ENCODE measurements at places on chromosomes 11 and 22.

GRCh38 chr11:46315783-46316563 lies 31.3 kb upstream of the DGKZ start:
- no peak for DNase-seq

DNA sequence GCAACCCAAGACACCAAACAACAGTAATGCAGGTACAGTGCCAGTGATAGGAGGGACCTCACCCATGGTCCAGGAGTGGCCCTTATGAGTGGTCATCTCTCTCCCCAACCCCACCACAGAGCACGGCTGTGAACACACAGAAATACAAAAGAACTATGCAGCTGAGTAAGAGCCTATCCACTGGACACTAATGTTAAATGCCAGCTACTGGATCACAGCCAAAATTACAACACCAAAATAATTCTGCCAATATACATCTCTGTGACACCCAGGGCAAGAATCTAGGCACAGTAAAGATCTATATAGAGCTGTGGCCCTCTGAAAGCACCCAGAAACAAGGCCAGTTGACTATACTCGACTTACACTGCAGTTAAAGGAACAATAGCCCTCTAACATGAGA lies 22.8 kb upstream of the GPR83 start:
- no peak for DNase-seq

DNA sequence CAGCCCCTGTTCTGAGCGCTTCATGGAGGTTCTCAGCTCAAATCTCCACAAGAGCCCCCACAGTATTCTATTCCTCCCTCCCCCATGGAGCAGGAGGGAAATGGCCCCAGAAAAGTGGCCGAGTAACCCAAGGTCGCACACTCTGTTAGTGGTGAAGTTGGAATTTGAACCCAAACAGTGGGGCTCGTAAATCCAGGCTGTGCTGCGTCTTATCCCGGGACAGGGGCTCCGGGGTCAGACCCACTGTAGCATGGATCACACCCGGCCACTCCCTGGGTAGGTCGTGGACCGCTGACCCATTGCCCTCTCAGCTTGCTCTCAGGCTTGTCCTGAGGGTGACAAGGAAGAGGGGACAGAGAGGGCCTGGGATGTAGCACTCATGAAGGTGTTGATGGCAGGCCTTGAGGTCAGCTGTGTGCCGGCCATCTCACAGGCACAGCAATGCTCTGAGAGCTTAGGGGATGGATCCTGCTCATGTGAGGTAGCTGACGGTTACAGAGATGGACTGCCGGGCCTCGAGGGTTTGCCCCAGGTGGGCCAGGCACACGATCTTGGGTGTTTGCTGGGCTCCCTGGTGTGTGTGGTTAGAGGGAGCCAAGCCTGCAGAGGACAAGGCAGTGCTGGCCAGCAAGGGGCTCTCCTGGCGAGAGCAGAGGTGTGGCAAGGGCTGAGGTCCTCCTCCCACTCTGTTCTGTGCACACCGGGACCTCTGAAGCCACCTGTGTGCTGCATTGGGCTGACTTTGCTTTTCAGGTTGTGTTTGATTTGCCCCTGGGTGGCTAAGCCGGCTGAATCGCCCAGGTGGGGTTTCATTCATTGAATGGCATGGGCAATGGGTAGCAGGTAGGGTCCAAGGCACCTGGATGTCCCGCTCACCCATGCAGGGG lies 2.3 kb upstream of the FGF19 start:
- no peak for DNase-seq

DNA sequence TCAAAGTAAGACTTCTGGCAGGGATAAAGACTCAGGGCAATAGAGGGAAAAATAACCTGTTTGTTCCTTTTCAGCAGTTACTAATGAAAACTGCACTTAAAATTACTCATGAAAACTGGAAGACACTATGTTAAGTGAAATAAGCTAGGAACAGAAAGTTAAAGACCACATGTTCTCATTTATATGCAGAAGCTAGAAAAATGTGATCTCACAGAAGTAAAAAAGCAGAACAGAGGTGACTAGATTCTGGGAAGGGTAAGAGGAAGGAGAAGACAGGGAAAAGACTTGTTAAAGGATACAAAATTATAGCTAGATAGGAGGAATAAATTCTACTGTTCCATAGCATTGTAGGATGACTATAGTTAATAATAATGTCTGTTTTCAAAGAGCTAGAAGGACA lies 22.2 kb downstream of the HPS5 start:
- no peak for DNase-seq

DNA sequence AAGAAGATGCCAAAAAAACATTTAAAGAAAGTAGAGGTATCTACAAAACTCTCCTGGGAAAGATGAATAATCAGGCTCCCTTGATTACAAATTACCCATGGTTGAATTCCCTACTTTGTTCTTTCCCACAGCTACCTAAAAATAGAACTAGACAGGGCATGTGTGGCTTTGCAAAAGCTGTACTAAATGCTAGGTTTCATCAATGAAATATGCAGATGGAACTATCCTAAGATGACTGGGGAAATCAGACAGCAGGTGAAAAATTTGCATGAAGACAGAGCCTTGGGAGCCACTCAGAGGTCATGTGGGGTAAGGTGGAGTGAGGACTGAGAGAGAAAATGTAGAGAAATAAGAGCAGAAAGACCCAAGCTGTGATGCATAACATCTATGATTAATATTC lies 14.7 kb downstream of the LAYN start:
- DNase-seq: no peak

DNA sequence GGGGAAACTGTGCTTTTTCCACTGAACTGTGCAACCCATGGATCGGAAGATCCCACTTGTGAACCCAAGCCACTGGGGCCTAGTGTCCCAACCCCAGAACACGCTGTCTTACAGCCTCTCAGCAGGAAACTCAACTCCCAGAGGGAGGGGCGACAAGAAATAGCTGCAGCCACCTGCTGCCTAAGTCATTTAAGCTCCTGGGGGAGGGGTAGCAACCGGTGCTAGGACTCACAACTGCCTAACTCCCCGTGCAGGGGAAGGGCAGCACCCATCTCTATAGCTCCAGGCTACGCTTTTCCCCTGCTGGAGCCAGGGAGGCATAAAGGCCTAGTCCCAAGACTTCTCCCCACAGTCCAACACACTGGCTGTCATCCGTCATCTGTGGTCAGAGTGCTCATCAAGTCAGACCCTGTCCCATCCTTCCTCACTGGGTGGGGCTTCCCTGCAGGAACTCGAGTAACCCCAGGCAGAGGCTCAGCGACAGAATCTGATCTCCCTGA lies 363.0 kb downstream of the LUZP2 start:
- no peak for DNase-seq

- DNase-seq: no peak
Observed at GRCh38 chr22:23682077-23682476, 8.7 kb upstream of the RGL4 start.

Measured in foreskin melanocyte (primary cell).